ENCODE measurements at places on chromosomes 7 and 10.

DNA sequence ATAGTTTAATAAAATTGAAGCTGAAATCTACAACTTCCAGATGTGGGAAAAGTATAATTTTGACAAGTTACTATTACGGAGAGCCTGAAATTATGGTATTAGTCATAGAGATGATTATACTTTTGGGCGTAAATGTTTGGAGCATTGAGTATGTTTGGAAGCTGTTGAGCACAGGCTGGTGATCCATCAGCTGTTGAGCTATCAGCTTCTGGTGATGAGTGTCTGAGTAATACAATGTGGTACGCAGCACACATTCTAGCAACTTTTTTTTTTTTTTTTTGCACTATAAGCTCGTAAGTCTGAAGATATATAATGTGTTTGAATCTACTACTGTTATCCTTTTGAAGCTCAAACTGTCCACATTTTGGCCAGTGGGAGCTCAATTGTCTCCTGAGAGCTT is 123.4 kb downstream of the ATE1 start:
- no peak for DNase-seq

DNA sequence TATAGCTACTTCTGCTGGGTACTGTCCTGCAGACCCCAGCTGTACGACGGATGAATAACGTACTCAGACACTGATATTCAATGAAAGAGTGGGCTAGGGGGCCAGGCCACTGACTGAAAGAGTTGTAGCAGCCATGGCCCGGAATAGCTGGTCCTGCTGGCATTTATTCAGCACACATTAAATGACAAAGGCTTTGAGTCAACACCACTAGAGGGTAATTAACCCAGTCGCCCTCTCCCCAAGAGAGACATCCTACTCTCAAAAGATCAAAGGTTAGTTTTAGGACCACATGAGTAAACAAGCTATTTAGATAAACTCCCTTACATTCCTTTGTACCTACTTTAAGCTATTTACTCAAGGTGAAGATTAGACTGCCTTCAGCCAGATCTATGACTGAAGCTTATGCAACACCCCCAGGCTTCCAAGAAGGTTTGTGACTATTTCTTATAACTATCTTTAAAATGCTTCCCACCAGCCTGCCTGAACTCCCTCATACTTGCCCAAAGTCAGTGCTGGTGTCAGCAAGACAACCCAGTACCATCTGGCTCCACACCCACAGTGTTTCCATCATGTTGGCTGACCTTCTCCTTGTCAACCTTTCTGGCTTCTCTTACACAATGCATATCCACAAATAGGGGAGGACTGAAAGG is 629.1 kb downstream of the SORCS1 start:
- no peak for DNase-seq

- DNase-seq, result no peak
These were observed 154.6 kb downstream of the EBF3 start for GRCh38 chr10:129809431-129809830.

GRCh38 chr7:155865830-155866525 is 53.7 kb upstream of the SHH start:
- DNase-seq, result no peak

DNA sequence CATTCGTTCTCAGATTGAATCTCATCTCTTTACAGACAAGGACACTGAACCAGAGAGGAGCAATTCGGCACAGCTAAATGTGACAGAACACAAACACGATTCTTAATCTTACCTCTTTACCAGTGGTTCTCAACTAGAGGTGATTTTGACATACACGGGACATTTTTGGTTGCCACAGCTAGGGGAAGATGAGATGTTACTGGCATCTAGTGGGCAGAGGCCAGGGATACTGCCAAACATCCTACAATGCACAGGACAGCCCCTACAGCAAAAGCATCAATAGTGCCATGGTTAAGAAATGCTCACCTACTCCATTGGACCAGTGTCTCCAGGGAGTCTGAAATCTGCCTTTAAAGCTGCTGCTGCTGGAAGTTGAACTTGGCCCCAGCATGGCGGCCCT is 27.3 kb downstream of the PDE1C start:
- no peak for DNase-seq

- no peak for DNase-seq
These were observed 71.2 kb downstream of the ADCY1 start for GRCh38 chr7:45645141-45645969.

- no peak for DNase-seq
These were observed 101.7 kb downstream of the SVIL start for GRCh38 chr10:29533046-29533445.

GRCh38 chr7:48537561-48537960 is 366.3 kb downstream of the ABCA13 start:
- no peak for DNase-seq

DNA sequence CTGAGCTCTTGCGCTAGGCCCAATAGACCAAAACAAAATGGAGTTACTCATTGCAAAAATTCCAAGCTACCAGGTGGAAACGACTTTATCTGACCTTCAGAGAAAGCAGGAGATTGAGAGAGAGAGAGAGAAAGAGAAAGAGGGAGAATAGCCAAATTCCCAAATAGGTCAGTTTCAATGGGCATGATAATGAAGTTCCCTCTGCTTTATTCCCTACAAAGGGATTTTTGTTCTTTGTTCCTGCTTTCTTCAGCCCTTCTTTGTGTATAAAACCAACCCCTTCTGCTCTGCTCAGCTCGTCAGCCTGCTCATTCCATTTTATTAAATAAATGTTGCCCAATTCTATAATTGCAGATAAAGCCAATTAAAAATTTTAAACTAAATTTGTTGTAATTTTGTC is 45.0 kb upstream of the GPR37 start:
- no peak for DNase-seq

GRCh38 chr7:128708824-128709223 is 30.3 kb upstream of the CALU start:
- DNase-seq, result no peak

DNA sequence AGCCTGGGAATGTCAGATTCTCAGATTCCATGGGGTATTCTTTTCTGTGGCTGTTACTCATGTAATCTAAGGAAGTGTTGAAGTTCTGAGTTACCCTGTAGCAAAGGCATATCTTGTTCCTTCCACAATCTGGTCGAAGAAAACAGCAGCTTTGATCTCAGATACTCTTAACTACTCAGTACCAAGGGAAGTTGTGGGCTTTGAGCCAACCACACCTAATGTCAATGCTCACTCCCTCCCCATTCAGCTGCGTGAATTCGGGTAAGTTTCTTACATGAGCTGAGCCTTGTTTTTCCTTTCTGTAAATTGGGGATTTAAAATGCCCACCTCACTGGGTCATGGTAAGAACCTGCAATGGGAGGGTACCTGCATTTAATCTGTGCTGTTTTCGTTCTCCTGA is 52.5 kb downstream of the PTPRN2 start:
- no peak for DNase-seq

- DNase-seq, result no peak
These were observed 9.7 kb downstream of the ATP6V0E2 start for GRCh38 chr7:149883452-149883861.

- no peak for DNase-seq
These were observed 172.9 kb downstream of the WDR37 start for GRCh38 chr10:1229116-1229515.

DNA sequence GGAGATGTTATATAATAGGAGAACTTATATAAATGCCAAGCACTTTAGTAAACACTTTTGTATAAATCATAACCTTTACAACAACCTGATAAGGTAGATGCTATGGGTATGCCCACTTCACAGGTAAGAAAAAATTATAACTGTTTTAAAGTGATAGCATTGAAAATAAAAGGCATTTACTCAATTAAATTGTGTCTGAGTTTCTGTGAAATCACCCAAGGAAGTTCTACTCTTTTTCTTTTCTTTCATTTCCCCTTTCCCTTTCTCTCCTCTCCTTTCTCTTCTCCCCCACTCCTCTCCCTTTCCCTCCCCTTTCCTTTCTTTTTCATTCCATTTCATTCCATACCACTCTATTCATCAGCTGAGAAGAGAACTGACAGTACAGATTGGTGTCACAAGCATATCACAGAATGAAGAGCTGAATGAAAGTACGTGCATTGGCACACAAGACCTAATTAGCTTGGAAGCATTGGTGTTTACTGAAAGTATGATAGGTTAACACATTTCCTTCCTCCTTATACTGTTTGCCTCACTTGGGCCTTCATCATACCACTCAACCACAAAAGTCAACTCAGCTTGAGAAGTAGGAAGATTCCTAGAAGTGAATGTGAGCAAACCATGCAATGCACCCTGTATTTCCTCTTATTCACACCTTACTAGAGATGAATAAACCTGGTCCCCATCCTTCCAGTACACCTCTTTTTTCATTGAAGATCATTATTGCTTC is 117.9 kb upstream of the AGR3 start:
- no peak for DNase-seq

GRCh38 chr10:67280405-67280804 is 354.6 kb downstream of the LRRTM3 start:
- no peak for DNase-seq

GRCh38 chr7:41882745-41883420 is 180.0 kb upstream of the INHBA start:
- no peak for DNase-seq

DNA sequence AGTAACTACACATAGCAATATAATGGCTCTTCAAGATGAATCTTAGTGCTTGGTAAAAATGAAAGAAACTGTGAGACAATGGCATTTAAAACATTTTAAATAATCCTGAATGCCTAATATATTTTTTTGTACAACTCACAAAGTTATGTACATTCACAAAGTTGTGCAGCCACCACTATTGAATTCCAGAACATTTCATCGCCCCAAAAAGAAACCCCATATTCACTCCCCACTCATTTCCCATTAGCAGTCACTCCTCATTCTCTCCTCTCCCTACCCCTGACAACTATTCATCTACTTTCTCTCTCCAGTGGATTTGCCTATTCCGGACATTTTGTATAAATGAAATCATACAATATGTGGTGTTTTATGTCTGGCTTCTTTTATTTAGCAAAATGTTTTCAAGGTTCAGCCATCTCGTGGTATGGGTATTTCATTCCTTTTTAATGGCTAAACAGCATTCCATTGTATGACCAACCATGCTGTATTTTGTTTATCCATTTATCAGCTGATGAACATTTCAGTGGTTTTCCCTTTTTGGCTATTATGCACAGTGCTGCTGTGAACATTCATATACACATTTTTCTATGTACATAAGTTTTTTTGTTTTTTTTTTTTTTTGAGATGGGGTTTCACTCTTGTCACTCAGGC is 34.7 kb downstream of the ENTPD7 start:
- DNase-seq, result no peak

- DNase-seq, result no peak
These were observed 16.2 kb downstream of the ARHGAP21 start for GRCh38 chr10:24707445-24707844.

DNA sequence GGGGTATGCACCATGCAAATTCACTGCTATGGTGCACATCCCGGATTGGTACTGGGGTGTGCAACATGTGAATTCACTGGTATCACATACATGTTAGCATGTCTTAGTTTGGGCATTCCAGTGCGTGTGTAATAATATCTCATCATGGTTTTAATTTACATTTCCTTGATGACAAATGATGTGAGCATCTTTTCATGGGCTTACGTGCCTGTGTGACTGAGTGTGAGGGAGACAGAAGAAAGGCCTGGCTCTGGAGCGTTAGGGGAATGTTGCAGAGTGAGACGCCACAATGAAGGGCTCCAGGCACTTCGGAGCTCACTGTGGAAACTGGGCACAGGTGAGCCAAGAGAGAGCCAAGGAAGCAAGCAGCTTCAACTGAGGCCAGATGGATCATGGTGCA is 162.6 kb downstream of the UBE2H start:
- DNase-seq, result no peak

DNA sequence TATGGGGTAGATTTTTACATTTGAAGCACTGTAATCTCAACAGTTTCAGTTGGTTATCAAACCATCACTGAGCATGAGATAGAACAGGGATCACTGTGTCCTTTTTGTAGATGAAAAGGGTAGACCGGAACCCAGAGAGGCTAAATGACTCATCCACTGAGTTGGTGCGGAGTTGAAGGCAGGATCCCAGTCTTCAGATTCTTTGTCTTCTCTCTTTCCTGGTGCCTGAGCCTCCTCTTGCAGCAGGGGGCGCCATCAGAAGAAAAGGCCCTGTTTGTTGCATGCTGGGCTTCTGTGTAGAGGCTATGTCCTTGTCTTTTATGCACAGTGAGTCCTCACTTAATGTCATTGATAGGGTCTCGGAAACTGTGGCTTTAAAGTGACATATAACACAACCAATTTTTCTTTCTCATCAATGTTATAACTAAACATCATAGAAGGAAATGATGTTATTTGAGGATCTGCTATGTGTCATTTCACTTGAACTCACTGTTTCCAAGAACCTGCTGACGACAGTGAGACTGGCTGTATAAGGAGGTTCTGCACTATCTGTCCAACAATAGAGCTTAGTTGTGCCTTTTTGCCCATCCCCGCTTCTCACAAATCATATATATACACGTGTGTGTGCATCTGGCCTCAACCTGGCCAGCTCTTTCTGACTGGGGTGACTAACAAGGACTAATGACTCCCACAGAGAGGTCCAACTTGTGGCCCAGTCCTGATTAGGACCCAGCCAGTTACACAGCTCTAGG is 14.3 kb downstream of the ZNF282 start:
- no peak for DNase-seq

Data from NCI-H187 (cell line).